Central memory CD8-positive, alpha-beta T cell (primary cell): ENCODE measurements at places on chromosomes 1 and 21.
A peak's percentile ranks its signal among the peaks of the same experiment; 100 is the strongest.

GRCh38 chr1:116909512-116910378 is at the start of gene PTGFRN:
TSS of gene PTGFRN (plus strand) at chr1:116909916. CDS start at chr1:116910204, 288 bp downstream.
- no peak for DNase-seq
- no peak within 1 kb of the TSS for H3K4me3 ChIP-seq
- peak within 1 kb of the TSS; percentile 36 for H3K27ac ChIP-seq
- peaks cover 12% of the 10 kb centered on the region for H3K27me3 ChIP-seq

- H3K4me3 ChIP-seq, result no peak overlapping the region
- no peak overlapping the region for H3K27ac ChIP-seq
- H3K36me3 ChIP-seq, result peaks cover 1% of the 10 kb centered on the region
- H3K27me3 ChIP-seq, result peaks cover 27% of the 10 kb centered on the region
- no peaks in the 10 kb centered on the region for H3K4me1 ChIP-seq
Measured at GRCh38 chr21:38834725-38835124, 29.0 kb downstream of the ETS2 start.

DNA sequence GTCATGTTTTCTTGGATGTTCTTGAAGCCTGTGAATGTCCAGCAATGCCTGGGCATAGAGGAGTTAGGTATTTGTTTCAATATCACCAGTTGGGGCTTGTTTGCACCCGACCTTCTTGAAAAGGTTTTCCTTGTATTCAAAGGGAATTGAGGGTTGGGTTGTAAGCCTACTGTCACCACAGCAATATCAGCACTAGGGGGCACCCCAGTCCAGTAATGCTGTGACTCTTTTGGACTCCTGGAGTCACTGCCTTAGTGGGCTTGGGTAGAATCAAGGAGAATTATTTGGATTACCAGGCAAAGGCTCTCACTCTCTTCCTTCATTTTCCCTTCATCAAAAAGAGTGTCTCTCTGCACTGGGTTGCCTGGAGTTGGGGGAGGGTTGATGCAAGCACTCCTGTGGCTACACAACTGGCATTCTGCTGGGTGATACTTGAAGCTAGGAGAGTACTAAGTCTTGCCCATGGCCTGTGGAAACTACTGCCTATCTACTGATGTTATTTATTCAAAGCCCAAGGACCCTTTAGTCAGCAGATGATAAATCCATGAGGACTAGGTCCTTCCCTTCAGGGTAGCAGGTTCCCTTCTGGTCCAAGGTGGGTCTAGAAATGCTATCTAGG is 34.5 kb downstream of the OR10R2 start:
- no peaks in the 10 kb centered on the region for H3K4me1 ChIP-seq
- peak; percentile 23 for DNase-seq
- no peak overlapping the region for H3K4me3 ChIP-seq
- H3K27me3 ChIP-seq, result peaks cover 82% of the 10 kb centered on the region
- H3K36me3 ChIP-seq, result no peaks in the 10 kb centered on the region

DNA sequence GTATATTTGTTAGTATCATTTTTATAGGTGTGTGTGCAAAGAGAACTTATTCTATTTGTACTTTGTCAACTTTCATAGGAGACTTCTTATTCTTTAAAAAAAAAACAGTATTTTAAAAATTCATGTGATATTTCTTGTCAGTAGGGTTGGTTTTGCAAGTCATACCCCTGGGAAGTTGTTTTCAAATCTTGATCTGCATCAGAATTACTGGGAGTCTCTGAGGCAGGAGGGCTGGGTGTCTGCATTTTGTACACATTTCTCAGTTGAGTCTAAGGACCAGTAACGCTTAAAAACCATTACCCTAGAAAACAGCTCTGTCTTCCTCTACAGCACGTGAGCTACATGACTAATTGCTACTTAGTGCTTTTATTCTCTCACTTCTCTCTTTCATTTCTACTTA is 76.0 kb upstream of the CTTNBP2NL start:
- H3K27ac ChIP-seq, result no peak overlapping the region
- DNase-seq, result no peak
- H3K4me3 ChIP-seq, result no peak overlapping the region

DNA sequence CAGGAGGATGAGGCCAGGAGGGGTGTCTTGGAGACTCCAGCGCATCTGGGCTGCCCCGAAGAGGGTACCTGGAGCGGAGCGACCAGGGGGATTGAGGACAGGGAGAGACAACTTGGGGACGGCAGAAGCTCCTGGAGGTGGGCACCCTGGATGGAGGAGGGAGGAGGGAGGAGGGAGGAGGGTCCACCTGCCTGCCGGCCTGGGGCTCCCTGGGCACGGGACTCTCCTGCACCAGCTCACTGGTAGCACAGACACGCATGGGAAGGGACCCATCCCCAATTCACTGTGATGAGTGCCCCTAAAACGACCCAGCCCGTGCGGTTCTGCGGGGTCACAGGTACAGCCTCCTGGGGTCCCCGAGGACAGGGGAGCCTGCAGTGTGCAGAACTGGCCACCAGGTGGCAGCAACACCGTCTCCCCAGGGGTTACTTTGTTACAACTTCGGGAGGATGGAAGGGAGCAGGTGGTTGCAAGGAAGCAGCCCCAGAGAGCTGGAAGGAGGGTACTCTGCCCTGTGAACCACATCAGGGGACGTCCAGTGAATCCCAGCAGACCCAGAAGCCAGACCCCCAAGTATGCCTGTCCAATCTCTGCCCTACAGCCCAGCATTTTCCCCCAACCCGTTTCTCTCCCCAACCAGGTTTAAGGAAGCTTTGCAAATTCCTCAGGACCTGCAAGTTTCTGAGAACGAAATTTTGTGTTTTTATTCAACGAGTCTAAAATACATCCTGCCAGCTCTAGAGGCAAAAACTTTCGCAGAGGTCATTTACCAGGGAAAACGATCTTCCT is 482.4 kb downstream of the NPHP4 start:
- H3K27ac ChIP-seq, result no peak overlapping the region
- H3K36me3 ChIP-seq, result no peaks in the 10 kb centered on the region
- H3K27me3 ChIP-seq, result peaks cover 46% of the 10 kb centered on the region

DNA sequence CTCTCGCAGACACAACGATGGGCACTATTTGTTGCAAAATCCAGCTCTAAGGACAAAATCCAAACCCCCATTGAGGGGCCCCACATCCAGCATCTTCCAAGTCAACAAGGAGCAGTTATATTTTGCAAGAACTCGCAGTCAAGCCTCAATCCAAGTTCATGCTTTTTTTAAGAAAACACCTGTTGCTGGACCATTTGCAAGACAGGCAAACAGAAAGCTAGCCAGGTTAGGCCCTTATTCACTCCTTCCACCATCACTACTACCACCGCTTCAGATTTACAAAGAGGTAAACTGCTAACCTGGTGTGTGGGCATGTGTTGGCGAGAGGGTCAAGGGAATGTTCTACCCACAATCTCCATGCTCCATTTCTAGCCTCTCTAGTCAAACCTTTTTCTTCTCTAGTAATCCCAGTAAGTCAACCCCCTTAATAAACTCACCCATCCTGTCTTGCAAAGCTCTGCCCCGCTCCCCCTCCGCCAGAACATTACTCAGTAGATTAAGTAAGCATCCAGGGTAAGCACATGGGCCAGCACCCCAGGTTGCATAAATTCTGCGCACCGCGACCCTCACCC is 703 bp downstream of the ERI3 start:
- no peak for DNase-seq
- peak overlapping the region; percentile 95 for H3K27ac ChIP-seq
- peaks cover 6% of the 10 kb centered on the region for H3K36me3 ChIP-seq
- H3K4me1 ChIP-seq, result peaks cover 43% of the 10 kb centered on the region
- H3K27me3 ChIP-seq, result no peaks in the 10 kb centered on the region
